ENCODE measurements at places on chromosomes 7 and 10.

GRCh38 chr7:27453702-27454405 lies 208.8 kb downstream of the HIBADH start:
- DNase-seq = no peak

GRCh38 chr7:121451367-121452094 lies 55.4 kb upstream of the FAM3C start:
- DNase-seq = no peak

- no peak for DNase-seq
Measured at GRCh38 chr10:84214046-84214572, 11.2 kb downstream of the LRIT2 start.

DNA sequence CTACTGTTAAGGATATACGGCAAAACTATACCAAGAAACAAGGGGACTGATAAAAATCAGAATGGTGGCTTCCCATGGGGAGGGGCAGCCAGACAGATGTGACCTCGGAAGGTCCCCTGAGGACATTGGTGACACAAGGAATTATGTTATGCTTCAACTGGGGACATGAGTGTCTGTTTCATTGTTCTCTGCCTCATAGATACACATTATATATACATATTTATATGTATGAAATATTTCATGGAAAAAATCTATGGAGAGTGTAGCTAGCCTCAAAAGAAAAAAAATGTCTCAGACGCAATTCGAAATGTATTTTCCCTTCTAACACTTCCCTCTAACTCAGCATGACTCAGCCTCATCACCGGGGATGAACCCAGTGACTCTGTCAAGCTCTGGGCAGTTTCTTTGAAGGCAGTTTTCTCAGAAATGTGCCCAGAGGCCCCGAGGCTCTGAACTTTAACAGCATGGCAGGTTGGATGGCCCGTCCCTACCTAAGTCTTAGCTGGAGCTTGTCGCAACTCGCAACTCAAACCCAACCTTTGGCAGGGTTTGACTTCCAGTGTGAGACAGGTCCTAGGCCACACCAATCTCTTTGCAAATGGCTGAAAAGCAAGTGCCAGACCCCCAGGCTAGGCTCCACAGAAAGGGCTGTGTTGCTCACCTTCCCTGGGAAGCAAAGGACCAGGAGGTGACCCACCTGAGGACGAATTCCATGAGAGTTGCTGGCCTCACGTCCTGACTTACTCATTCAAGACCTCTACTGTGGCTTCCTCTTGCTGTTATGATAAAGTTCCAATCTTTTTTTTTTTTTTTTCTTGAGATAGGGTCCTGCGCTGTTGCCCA lies 86.9 kb downstream of the CARD11 start:
- DNase-seq = no peak

DNA sequence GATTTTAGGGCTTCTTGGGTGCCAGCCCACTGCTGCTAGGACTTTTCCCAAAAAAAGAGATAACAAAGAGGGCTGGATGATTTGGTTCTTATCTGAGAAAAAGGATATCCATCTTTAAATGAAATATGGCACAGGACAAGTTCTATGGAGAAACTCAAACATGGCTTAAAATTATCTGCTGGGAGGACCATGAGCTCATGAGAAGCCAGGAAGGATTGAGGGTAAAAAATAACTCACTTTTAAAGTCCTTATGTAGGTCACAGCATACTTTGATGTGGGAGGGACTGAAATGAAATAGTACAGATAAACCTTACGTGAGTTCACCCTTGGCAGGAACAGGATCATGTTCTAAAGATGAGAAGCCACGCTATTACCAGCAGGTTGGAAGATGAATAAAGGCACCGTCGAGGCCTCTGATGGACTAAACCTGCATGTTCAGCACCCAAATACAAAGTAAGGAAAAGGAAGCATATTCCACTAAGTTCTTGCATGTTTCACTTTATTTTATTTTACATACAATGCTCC lies 369.2 kb upstream of the KLF6 start:
- DNase-seq = no peak

GRCh38 chr10:71638064-71638821 lies 81.3 kb downstream of the C10orf105 start:
- DNase-seq = no peak

DNA sequence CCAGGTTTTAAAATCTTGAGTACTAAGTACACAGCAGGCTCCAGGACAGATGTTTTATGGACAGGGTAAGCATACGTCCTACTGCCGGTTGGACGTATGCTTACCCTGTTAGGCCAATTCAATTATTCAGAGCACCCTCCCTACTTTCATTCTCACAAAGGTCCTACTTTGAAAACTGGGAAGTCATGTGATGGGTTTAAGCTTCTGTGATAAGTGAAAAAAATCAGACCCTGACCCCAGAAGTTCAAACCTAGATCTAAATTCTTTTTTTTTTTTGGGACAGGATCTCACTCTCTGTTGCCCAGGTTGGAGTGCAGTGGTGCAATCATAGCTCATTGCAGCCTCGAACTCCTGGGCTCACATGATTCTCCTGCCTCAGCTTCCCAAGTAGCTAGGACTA lies 55.2 kb downstream of the HIPK2 start:
- DNase-seq = no peak

DNA sequence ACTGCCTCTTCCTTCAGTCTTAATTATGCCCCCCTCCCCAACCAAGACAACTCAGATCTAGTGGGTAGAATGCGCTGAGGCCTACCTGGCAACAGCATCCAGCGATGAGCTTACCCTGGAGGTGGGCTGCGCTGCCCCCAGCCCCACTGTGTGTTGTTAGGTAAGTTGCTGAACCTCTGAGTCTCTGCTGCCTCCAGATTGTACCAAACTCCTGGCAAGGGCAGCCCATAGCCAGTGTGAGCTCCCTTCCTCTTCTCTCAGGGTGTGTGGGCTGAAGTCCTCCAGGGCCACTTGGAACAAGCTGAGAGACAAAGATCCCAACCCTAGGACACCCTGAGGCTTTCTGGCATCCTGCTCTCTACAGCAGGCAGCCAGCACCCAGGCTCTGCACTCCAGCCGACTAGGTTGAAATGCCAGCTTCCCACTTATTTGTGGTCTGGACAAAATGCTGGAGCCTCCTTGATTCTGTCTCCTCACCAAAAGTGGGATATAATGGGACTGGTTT lies 135.3 kb downstream of the ARHGAP22 start:
- no peak for DNase-seq

DNA sequence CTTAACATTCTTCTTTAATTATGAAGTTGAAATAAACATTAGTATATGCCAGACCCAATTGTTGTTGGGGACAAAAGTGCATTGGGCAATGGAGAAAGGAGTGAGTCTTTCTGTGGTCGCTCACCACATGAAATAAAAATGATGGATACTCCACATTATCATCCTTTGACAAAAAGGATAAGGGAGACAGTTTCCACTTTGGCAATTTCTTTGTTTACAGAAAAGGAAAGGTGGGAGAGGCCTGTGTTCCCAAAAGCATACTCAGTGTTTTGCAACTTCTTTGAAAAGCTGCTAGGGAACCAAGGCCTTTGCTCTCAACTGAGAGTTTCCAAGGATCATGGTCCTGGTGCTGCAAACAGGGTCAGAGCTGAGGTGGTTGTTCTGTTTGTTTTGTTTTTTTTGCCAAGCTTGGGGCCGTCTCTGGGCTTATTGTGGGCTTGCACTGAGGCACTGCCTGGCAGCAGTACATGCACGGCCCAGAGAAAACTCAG lies 341.9 kb downstream of the TNS3 start:
- no peak for DNase-seq

DNA sequence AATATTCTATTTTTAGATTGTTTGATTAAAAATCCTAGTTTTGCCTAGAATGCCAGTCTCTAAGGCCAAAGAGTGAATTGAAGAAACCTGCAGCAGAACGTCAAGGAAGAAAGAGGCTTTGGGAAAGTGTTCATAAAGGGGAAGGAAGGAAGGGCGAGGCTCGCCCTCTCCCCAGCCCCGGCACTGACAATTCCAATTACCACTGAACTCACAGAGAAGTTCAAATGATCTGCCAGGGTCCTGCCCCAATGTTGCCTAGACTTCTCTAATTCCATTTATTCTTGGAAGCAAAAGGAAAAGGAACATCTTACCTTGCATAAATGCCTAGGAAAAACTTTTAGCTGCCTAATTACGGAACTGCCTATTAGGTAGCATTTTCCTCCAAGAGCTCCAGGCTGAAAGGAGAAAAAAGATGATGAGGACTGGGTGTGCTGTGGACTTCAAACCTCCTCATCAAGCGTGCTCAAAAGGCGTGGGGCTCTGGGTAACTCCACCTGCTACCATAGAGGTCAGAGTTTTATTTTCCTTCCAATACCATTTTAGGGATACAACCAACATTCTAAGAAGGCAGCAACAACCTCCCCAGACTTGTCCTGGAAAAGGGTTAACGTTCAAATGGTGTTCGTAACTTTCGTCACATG lies 134.5 kb downstream of the PKD1L1 start:
- no peak for DNase-seq

DNA sequence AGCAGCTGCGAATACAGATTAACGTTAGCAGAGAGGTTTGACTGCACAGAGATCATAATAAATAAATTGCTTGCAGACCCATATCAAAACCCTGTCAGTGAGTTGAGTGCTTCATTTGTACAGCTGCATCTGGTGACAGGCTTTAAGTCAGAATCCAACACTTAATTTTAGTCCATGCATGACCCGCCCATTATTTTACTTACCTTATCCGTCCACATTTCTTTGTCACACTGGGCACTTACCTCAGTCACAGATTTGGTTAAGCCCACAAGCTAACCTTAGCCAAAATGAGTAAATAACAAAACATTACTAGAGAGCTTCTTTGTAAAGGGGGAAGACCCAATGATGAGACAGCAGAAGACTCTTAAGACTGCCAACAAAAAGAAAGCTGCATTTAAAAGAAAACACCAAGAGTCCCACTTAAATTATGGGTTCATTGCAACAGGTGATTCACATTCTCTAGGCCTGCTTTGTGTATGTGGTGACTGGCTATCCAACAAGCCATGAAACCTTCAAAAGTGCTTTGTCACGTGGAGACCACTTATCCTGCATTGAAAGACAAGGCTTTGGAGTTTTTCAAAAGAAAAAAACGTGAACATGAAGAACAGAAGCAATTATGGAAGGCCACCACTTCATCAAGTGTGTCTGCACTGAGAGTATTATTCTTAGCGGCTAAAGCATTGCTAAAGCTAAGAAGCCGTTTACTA lies 32.2 kb downstream of the PHTF2 start:
- DNase-seq = no peak

- DNase-seq = no peak
Measured at GRCh38 chr7:131608116-131608500, 51.7 kb upstream of the PODXL start.

DNA sequence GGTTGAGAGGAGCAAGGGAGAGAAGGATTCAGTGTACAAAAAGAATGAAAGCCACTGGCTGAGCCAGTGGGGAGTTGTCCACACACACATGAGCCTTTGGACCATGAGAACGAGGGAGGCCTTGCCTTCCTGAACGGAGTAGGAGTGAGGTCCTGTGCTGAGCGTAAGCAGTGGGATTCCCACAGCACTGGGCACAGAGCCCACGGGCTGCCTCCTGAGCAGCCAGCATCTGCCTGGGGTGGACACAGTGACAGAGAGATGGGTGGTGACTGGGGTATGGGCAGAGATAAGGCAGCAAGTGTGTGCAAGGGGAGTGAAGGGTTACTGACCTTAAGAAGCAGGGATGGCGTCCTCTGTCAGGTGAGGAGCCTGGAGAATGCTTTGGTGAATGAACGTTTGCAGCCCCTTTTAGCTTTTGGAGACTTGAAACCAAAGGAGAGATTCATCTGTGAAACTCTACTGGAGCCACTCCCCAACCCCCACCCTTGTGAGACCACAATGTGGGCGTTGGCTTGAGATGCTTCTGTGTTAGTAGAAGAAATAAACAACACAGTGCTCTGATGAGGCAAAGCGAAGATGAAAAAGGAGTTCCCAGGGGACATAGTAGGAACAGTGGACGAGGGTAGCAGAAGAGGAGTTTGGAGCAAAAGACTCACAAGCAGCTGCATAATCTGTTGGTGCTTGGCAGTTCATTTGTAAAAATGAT lies 56.5 kb downstream of the FIGNL1 start:
- DNase-seq = no peak

DNA sequence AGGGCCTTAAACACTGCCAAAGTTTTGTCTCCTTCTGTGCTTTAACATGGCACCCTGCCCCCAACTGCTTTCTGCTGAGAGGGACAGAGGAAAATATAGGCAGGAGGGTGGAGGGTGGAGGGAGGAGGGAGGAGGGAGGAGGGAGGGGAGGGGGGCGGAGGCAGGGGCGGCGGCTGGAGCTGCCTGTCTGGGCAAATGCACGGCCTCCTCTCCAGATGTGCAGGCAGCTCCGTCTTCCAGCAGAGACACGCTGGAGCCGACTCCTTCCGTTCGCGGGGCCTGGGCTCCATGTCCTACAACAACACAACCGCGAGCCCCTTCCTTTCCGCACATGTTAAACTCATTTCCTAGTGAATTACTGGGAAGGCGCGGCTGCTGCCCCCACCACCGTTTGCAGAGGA lies 14.2 kb downstream of the EBF3 start:
- DNase-seq = no peak

- no peak for DNase-seq
Measured at GRCh38 chr10:132330486-132330833, 1.5 kb upstream of the LRRC27 start.

DNA sequence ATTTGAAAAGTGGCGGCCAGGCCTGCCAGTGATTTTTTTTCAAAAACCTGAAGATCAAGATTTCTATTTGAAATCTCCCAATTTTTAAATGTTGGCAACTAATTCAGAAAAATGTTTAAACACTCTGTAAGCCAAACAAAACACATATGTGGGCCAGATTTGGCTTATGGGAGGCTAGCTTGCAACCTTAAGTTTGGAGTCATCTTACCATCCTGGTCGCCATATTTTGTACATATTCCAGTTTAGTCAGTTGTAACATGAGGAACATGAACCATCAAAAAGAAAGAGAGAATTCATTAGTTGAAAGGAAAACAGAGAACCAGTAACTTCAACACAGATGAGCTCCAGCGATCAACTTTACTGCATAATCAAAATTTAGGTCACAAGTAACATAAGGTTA lies 115.4 kb downstream of the TMEM26 start:
- no peak for DNase-seq

GRCh38 chr7:114534953-114535352 lies 120.3 kb downstream of the FOXP2 start:
- no peak for DNase-seq

DNA sequence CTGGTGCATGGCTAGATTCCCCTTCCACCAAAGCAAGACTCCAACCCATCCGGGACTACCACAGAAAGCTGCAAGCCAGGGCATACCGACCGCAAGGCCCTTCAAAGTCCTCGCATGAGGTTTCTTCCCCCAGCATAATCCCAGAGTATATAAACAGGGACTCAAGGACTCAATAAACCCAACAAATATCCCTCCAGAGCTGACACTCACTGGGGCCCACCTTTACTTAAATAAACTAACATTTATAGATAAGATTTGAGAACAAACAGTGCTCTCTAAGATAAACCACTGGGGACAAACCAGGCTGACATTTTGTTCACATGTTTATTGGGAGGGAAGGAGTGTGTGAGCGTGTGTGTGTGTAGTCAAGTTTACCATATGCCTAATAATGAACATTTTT lies 138.2 kb downstream of the ADAM12 start:
- DNase-seq = no peak
